ENCODE measurements at places on chromosomes 2 and 18.

DNA sequence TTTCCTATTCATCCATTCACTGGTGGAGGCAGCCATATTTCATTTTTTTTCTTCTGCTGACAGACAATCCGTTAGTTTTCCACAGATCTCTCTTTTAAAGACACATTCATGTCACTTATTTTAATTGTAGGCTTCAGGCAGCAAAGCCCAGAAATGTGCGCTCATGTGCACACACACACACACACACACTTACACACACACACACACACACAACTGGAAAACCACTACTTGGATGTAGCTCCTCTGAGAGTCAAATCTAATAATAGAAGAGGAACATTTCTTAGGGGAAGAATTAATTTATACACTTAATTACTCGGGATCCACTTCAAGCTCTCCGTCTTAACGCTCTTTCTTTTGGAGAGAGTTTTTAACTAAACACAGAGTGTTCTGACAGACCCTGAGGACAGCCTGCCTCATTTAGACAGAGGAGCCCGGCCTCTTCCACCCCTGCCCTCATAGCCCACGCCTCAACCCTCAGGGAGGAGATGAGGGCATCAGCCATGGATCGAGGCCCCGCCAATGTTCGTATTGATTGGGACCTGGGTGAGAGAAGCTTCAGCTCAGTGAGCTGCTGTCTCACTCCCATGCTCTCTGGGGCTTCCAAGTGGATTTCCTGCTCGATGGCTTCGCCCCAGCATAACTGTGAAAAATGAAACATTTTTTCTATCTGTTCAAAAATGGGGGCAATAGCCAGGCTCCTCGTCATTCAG, 261.4 kb upstream of the SKOR2 start:
- DNase-seq, result no peak

- DNase-seq, result no peak
Observed at GRCh38 chr18:40897884-40898283, 1057.2 kb upstream of the PIK3C3 start.

DNA sequence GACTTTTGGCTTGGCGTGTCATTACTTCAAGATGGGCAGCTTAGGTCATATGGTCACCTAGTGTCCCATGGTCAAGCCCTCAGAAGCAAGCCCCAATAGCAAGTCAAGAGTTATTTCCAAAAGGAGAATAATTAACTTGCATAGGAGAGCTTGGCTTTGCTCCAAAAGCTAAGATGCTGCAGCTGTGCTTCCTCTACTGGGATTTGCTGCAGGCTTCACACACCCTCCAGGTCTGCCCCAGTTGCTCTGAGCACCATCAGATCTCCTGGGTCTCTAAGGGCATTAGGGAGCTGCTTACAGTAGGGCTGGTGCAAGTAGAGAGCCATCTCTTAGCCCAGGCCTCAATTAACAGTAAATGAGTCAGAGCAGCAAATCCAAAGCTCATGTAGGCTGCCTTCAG, 46.6 kb downstream of the THUMPD2 start:
- no peak for DNase-seq

- DNase-seq, result no peak
Observed at GRCh38 chr2:226728996-226729395, 70.6 kb downstream of the IRS1 start.

DNA sequence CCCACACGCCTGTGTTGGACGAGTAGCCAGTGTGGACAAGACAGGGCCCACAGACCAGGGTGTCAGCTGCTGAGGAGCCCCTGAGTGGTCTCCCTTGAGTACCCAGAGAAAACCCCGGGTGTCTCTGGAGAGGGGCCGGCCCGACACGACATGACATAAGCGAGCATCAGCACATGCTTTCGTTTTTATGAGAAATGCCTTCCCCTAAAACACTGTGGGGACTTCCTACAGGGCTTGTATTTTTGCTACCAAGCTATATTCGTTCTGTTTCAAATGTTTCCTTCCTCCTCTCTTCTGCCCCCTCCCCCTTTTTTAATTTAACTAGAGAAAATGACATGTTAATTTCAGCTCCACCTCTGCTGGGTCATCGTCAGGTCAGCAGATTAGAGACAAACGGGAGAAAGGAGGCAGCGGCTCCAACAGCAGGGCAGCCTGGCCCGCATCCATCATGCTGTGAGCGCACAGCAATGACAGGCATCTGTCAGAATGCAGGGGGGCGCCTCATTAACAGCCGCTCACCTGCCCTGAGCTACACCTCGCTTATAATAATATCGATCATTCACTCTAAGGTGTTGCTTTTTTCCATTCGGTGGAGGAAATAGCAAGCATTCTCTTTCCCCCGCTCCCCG, 286.2 kb downstream of the ZNF516 start:
- DNase-seq, result no peak

DNA sequence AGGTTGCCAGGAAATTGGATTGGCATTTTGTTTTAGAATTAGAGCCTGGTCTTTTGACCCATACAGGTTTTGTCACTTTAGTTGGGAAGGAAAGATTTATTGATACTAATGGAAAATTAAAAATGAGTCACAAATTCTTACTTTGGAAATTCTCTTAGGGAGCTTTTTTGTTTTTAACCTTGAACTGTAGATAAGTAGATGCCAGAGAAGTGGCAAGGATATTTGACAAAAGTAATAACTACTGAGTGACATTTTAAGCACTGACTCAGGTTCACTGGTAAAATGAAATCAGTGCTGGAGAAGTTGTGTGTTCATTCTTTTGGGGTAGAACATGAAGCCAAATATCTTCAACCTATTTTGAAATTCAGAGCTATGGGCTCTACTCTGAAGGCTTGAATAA, 56.5 kb downstream of the LDLRAD4 start:
- no peak for DNase-seq
